ENCODE measurements at places on chromosomes 5 and 9.

DNA sequence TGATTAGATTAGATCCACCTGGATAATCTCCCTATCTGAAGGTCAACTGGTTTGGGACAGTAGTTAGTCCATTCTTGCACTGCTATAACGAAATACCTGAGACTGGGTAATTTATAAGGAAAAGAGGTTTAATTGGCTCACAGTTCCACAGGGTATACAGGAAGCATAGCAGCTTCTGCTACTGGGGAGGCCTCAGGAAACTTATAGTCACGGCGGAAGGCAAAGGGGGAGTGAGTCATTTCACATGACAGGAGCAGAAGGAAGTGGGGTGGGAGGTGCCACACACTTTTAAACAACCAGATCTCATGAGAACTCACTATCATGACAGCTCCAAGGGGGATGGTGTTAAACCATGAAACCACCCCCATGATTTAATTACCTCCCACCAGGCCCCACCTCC is 9.9 kb downstream of the C9orf40 start:
- no peak for DNase-seq

GRCh38 chr9:73178044-73178443 is 26.4 kb downstream of the ANXA1 start:
- no peak for DNase-seq

DNA sequence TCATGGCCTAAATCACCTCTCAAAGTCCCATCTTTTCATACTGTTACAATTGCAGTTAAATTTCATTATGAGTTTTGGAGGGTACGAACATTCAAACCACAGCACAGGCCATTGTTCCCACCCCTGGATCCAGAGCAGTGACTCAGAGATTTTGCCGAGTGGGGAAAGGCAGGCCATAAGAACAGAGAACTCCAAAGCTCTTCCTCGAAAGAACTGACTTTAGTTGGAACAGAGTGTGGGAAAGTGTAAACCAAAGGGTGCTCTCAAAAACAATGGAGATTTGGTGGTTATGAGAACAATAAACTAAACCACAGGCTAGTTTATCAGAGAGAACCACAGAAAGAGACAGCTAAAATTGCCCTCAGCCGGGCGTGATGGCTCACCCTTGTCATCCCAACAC is 19.4 kb upstream of the GRPEL2 start:
- no peak for DNase-seq

DNA sequence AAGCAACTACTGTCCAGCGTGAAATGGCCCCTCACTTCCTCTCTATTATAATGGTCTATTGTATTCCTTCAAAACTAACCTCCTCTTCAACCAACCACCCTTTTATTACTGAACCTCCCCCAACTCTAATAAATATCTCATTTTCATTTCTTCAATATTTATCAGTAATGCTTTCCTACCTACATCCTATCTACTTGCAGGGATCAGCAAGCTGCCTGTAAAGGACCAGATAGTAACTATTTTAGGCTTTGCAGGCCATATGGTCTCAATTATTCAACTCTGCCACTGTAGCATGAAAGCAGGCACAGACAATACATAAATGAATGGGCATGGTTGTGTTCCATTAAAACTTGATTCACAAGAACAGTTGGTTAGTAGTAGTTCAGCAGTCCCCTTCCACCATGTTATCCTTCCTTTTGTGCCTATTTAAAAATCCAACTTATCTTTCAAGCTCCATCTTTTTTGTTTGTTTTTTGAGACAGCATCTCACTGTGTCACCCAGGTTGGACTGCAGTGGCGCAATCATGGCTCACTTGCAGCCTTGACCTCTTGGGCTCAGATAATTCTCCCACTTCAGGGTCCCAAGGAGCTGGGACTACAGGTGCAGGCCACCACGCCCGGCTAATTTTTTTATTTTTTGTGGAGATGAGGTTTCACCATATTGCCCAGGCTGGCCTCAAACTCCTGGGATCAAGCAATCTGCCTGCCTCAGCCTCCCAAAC is 45.8 kb downstream of the PCDHGC5 start:
- no peak for DNase-seq

GRCh38 chr5:38719916-38720315 is 125.9 kb upstream of the OSMR start:
- no peak for DNase-seq

DNA sequence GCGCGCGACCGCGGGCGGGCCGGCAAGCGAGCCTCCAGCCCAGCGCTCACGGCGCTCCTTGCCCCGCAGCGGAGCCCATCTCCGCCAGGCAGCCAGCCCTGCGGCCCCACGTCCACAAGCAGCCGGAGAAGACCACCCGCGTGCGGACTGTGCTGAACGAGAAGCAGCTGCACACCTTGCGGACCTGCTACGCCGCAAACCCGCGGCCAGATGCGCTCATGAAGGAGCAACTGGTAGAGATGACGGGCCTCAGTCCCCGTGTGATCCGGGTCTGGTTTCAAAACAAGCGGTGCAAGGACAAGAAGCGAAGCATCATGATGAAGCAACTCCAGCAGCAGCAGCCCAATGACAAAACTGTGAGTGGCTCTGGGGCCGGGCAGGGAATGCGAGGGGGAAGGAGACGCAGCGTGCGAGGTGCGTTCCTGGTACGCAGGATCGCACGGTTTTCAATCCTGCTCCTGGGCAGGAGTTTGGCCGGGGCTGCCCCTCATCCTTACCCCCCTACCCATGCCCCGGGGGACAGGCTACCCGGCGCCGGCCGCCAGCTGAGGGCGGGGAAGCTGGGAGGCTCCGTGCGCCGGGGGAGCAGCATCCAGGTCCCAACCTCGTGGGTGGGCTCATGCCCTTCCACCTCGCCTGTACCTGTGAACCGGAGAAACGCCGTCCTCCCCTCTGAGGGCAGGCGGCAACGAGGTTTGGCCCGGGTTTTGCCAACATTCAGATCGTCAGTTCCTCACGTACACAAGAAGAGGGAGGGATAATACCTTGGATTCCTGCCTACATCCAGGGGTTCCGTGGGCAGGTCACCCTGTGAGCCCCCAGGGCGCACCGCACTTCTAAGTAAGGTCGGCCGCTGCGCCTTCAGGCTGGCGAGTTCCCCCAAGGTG is 6.6 kb downstream of the ISL1 start:
- no peak for DNase-seq

GRCh38 chr5:40571729-40572128 is 108.0 kb upstream of the PTGER4 start:
- DNase-seq: no peak

GRCh38 chr5:80915716-80916115 is 44.4 kb upstream of the RASGRF2 start:
- DNase-seq: no peak

DNA sequence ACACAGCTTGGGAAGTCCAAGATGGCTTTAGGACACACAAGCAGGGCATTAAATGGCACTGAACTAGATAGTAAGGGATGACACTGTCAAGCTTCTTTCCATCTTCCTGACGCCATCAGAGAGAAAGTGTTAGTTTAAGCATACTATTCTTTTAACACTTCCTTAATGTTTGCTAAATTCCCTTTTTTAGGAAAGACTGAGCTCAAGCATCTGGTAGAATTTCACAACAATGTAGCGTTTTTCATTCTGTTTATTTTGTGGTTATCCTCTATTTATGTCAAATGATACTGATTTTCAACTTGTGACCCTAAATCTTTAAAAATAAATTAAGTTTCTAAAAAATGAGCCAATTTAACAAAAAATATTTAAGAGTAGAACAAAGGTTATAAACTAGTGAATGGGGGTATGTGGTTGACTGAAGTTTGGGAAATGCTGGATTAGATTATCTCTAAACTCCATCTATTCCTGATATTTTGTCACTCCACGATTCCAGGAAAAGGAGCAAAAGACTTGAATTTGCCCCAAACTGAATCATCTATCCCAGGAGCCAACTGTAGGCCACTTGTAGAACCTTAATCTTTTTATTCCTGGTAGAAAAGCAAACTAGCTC is 147.4 kb upstream of the KLF9 start:
- no peak for DNase-seq

- DNase-seq: no peak
These were observed 8.7 kb upstream of the RASEF start for GRCh38 chr9:83071626-83072025.

DNA sequence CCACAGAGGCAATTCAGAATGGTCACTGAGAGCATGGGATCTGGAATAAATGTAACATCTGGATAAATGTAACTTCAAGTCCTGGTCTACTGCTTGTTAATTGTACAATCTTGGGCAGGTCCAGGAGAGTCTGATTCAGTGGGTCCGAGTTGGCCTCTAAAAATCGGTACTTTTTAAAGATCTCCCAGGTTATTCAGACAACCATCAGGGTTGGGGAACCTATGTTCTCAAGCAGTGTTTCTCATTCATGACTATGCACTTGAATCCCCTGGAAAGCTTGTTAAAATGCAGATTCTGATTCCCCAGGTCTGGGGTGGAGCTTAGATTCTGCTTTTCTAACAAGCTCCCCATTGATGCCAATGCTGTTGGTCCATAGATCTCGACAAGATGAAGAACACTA is 14.8 kb downstream of the ANXA1 start:
- no peak for DNase-seq

DNA sequence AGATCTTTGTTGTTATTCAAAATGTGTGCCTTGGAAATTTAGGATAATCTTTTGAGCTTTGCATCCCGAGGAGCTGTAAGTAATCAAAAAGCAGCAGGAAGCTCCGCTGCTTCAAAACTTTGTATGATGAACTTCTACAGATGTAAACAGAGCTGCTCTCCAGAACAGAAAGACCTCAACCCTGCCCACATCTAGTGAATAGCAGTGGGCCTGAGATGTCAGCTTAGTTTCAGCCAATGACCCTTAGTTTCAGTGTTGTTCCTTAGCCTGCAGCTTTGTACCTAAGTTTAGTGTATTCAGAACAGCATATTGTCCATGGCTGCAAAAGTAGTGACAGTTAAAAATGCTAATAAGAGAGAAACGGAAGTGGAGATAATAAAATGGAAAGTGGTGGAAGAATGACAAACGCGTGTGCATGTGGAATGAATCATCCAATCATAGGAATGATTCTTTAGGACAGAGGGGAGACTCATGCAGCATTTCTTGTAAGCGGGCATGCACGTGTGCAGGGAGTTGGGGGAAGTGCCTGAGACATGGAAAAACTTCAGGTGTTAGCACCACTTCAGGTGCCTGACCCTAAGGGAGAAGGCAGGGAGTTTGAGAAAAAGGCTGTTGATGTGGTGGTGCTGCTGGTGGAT is 24.9 kb downstream of the SNX24 start:
- no peak for DNase-seq

- no peak for DNase-seq
These were observed 1.5 kb upstream of the TGFBI start for GRCh38 chr5:136027311-136027710.

DNA sequence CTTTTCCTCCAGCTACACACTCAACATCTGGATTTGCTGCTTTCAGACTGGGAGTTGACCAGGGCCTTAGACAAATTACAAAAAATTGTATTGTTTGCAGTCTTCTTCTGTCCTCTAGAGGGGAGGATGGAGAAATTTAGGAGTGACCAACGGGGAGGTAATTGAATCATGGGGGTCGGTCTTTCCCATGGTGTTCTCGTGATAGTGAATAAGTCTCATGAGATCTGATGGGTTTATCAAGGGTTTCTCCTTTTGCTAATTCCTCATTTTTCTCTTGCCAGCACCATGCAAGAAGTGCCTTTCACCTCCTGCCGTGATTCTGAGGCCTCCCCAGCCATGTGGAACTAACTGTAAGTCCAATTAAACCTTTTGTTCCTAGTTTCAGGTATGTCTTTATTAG is 4.2 kb downstream of the IFNA8 start:
- no peak for DNase-seq

DNA sequence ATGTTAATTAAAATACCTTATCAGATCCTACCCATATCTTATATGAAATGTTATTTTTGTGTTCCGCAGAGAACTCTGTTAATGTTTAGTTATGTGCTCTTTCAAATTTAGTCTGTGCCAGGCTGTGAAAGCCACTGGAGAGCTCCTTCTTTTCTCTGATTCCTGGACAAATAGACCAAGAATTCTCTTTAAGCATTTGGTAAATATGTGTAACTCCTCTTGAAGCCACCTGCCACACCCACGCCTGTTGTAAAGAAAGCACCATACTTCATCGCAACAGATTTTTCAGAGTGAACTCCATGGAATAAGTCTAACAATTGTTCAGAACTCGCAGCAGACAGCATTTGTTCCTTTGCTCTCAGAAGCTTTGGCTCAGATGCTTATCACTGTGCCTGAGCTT is 301.1 kb downstream of the FAM170A start:
- no peak for DNase-seq

- DNase-seq: no peak
These were observed 161.1 kb upstream of the EFNA5 start for GRCh38 chr5:107831612-107832395.

Data from cortex of kidney (tissue), 1 donor.